Left lung (tissue), 14 donors: ENCODE measurements at places on chromosomes 5 and 9.

GRCh38 chr5:125180231-125180829 is 433.9 kb upstream of the ZNF608 start:
- no peaks in the 10 kb centered on the region for H3K4me1 ChIP-seq
- H3K36me3 ChIP-seq, result no peaks in the 10 kb centered on the region
- no peak for DNase-seq
- no peak overlapping the region for H3K27ac ChIP-seq
- H3K27me3 ChIP-seq, result no peaks in the 10 kb centered on the region

GRCh38 chr5:120260651-120261050 is 203.4 kb upstream of the PRR16 start:
- peaks cover 12% of the 10 kb centered on the region for H3K4me1 ChIP-seq
- no peak overlapping the region for H3K27ac ChIP-seq
- H3K4me3 ChIP-seq, result no peak overlapping the region
- no peak for DNase-seq

DNA sequence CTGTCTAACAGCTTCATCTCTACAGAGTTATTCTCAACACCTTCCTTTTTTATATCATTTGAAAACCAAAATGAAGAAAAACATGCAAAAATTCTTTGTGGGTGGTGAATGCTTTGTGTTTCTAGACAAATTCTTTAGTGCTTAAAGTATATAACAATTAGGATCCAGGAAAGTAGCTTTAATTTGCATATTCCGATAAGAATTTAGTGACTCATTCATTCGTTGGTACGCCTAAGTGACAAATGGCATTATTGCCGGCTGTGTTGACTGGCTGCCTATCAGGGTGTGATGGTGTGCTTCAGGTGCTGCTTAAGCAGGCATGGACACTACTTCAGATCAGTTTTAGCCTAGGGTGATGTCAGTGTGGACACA is 35.2 kb downstream of the LMNB1 start:
- DNase-seq, result no peak
- peaks cover 71% of the 10 kb centered on the region for H3K4me1 ChIP-seq
- H3K36me3 ChIP-seq, result no peaks in the 10 kb centered on the region

GRCh38 chr5:108720391-108720790 is 27.3 kb upstream of the FER start:
- H3K36me3 ChIP-seq, result no peaks in the 10 kb centered on the region
- H3K4me1 ChIP-seq, result peaks cover 8% of the 10 kb centered on the region
- DNase-seq, result no peak
- H3K27ac ChIP-seq, result no peak overlapping the region
- H3K4me3 ChIP-seq, result no peak overlapping the region
- no peaks in the 10 kb centered on the region for H3K27me3 ChIP-seq

DNA sequence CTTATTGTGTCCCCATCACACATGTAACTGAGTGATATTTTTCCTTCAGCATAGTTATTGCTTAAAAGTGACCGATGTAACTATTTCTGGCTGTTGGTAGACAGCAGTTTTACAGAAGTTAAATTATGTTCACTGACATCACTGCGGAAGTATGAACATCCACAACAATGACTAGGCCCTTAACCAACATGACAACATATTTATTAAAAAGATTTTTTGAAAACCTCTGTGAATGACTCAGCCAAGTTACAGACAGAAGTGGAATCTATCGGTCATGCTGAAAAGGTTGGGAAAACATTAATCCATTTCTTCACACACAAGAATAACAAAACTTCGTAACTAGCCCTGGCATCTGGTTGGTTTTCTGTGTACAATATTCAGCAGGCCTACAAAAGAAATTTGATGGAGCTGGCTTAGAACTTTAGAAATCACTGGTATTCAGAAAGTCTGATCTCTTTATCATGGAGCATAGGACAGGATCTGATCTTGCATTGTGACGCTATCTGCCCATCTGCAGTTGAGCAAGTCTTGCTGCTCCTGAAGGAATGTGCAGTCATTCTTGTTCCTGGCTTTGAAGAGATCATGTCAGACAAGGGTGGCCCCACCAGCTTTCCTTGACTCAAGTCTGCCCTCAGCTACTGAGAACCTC is 6.5 kb downstream of the GLIS3 start:
- no peaks in the 10 kb centered on the region for H3K36me3 ChIP-seq
- H3K4me1 ChIP-seq, result no peaks in the 10 kb centered on the region
- peak overlapping the region; percentile 38 for H3K27ac ChIP-seq
- H3K4me3 ChIP-seq, result no peak overlapping the region

DNA sequence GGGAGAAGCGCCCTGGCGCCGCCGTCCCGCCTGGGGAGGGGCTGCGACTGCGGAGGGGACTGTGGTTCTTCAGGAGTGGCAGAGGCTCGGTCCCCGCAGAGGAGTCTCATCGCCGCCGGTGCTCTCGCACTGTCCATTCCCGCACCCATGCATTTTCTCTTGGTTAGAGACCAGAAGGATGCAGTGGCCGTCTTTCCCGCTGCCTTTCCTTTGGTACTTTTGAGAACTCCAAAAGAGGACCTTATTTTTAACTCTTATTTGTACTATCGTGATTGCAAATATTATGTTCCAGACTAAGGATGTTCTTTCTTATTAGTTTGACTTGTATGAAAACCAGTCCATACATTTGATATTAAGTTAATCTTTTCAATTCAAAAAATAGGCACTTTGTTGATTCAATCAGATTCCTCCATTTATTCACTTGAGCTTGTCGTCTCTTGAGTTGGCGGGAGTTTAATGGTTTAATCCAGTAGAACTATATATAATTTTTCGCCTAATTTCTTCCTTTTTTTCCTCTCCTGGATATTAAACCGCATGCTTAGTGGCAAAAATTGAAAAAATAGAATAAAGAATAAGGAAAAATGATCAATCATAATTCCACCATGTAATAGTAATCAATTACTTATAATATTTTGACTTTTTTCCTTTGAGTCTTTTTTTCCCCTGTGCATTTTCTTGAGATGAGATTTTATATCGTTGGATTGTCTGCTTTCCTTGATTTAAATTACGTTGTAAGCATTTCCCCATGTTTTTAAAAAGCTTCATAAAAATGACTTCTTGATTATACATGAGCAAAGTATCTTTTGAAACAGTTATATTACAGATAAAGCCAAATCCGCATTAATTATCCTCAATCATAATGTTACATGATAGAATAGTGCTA is 861 bp downstream of the ZFYVE16 start:
- H3K27ac ChIP-seq, result peak overlapping the region; percentile 100
- no peaks in the 10 kb centered on the region for H3K27me3 ChIP-seq
- no peaks in the 10 kb centered on the region for H3K36me3 ChIP-seq
- peak; percentile 70 for DNase-seq
- H3K4me1 ChIP-seq, result peaks cover 52% of the 10 kb centered on the region

- no peaks in the 10 kb centered on the region for H3K27me3 ChIP-seq
- H3K4me3 ChIP-seq, result peak overlapping the region; percentile 98
- no peaks in the 10 kb centered on the region for H3K36me3 ChIP-seq
- H3K4me1 ChIP-seq, result peaks cover 19% of the 10 kb centered on the region
Measured at GRCh38 chr5:138033907-138034306, 1.0 kb upstream of the FAM13B start.

DNA sequence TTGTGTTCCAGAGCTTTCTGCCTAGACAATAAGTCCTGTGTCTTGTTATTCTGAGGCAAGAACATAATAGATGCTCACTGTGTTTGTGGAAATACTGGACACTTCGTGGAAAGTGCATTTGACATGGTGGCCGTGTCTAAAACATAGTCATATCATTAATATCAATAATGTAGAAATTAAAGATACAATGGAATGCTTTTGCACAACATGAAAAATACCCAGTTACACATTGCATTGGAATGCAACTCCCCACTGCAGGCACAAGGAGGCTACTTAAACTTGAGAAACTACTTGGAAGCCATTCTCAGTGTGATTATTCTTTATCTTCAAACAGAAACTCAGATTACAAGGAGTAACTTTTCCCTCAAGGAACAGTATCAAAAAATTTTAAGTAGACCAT is 145.3 kb upstream of the ZNF462 start:
- H3K36me3 ChIP-seq, result no peaks in the 10 kb centered on the region
- no peak overlapping the region for H3K4me3 ChIP-seq
- H3K27me3 ChIP-seq, result no peaks in the 10 kb centered on the region
- no peaks in the 10 kb centered on the region for H3K4me1 ChIP-seq

DNA sequence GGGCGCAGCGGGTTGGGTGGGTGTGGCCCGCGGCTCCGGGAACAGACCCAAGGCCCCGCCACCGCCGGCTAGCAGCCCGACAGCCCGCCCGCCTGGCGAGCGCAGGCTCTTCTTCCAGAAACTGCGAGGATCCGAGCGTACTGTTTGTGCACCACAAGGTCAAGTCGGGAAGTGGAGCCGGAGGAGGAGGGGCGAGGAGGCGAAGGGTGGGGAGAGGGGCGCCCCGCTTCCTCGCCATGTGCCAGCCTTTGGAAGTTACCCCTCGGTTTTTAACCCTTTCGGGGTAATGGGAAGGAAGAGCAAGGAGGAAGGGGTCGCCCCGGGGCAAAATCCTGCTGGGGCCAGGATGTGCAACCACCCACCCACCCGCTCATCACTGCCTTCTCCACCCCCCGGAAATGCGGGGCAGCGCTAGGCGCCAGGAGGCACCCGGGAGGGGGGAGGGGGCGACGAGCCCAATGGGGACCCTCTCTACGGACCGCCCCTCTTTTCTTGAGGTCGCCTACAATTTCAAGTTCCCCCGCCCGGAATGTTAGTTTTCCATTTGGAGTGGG is 1.1 kb upstream of the JADE2 start:
- no peaks in the 10 kb centered on the region for H3K27me3 ChIP-seq
- H3K36me3 ChIP-seq, result no peaks in the 10 kb centered on the region
- H3K27ac ChIP-seq, result peak overlapping the region; percentile 94
- DNase-seq, result peak; percentile 88
- peak overlapping the region; percentile 98 for H3K4me3 ChIP-seq

- no peak overlapping the region for H3K27ac ChIP-seq
- DNase-seq, result no peak
- no peak overlapping the region for H3K4me3 ChIP-seq
- H3K27me3 ChIP-seq, result no peaks in the 10 kb centered on the region
- H3K36me3 ChIP-seq, result no peaks in the 10 kb centered on the region
- H3K4me1 ChIP-seq, result no peaks in the 10 kb centered on the region
Measured at GRCh38 chr9:119500072-119500771, 131.0 kb upstream of the BRINP1 start.

- no peak overlapping the region for H3K27ac ChIP-seq
- H3K36me3 ChIP-seq, result peaks cover 86% of the 10 kb centered on the region
- H3K4me1 ChIP-seq, result peaks cover 4% of the 10 kb centered on the region
- no peaks in the 10 kb centered on the region for H3K27me3 ChIP-seq
- no peak overlapping the region for H3K4me3 ChIP-seq
- DNase-seq, result no peak
Measured at GRCh38 chr9:132288966-132289365, 65.8 kb downstream of the SETX start.

GRCh38 chr5:143921525-143922311 is 109.8 kb downstream of the HMHB1 start:
- H3K27ac ChIP-seq, result no peak overlapping the region
- DNase-seq, result no peak
- H3K27me3 ChIP-seq, result no peaks in the 10 kb centered on the region
- no peaks in the 10 kb centered on the region for H3K36me3 ChIP-seq
- H3K4me3 ChIP-seq, result no peak overlapping the region
- no peaks in the 10 kb centered on the region for H3K4me1 ChIP-seq

DNA sequence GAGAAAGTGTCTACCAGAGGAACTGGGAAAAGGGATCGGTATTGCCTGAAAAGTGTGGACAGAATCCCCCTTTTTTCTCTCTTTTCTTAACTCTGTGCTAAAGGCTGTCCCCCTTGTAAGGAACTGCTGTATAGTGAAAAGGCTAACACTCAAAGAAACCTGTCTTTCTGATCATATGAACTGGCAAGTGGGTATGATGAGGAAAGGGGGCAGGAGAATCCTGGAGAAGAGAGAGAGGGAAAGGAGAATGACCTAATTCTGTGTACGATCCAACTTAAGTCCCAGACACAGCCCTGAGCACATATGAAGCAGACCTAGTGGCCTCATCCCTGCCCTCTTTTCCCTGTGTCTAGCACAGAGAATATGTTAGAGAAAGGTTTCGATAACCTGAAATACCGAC is 967 bp downstream of the ANKRD31 start:
- H3K4me3 ChIP-seq, result no peak overlapping the region
- no peak overlapping the region for H3K27ac ChIP-seq
- H3K36me3 ChIP-seq, result no peaks in the 10 kb centered on the region
- no peaks in the 10 kb centered on the region for H3K27me3 ChIP-seq

GRCh38 chr9:130421802-130422276 is 22.9 kb upstream of the ASS1 start:
- H3K27me3 ChIP-seq, result no peaks in the 10 kb centered on the region
- H3K27ac ChIP-seq, result no peak overlapping the region
- no peak overlapping the region for H3K4me3 ChIP-seq
- H3K4me1 ChIP-seq, result no peaks in the 10 kb centered on the region
- no peaks in the 10 kb centered on the region for H3K36me3 ChIP-seq
- DNase-seq, result no peak

- no peak for DNase-seq
- no peak overlapping the region for H3K27ac ChIP-seq
- peaks cover 6% of the 10 kb centered on the region for H3K27me3 ChIP-seq
Measured at GRCh38 chr5:79023348-79023747, 38.2 kb upstream of the ARSB start.

DNA sequence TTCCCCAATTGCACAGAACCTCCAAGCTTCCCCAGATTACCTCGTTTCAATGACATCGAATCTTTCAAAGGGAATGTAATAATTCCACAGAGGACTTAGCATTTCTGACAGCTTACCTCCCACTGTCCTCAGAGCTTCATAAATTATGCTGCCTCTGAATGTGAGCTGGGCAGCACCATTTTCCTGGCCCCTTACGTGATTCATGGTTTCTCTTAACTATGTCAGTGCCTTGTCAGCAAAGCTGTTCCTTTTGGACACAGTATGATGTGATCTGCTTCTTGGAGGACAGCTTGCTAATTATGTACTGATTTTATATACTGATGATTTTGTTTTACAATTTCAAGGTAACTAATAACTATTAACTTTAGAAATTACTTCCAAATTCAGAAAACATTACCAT is 27.7 kb upstream of the SSBP2 start:
- H3K4me1 ChIP-seq, result peaks cover 14% of the 10 kb centered on the region
- peak overlapping the region; percentile 82 for H3K27ac ChIP-seq

- H3K4me1 ChIP-seq, result no peaks in the 10 kb centered on the region
- no peak overlapping the region for H3K27ac ChIP-seq
- no peaks in the 10 kb centered on the region for H3K27me3 ChIP-seq
- DNase-seq, result no peak
- no peak overlapping the region for H3K4me3 ChIP-seq
Measured at GRCh38 chr5:138111937-138112336, 27.3 kb downstream of the NME5 start.

- no peaks in the 10 kb centered on the region for H3K36me3 ChIP-seq
- peaks cover 5% of the 10 kb centered on the region for H3K27me3 ChIP-seq
- no peak overlapping the region for H3K27ac ChIP-seq
- DNase-seq, result no peak
Measured at GRCh38 chr9:4306777-4307121, 6.9 kb upstream of the GLIS3 start.
